ENCODE measurements at places on chromosomes 16 and 17.

- no peak for DNase-seq
Observed at GRCh38 chr17:72977771-72978417, 114.6 kb downstream of the SLC39A11 start.

DNA sequence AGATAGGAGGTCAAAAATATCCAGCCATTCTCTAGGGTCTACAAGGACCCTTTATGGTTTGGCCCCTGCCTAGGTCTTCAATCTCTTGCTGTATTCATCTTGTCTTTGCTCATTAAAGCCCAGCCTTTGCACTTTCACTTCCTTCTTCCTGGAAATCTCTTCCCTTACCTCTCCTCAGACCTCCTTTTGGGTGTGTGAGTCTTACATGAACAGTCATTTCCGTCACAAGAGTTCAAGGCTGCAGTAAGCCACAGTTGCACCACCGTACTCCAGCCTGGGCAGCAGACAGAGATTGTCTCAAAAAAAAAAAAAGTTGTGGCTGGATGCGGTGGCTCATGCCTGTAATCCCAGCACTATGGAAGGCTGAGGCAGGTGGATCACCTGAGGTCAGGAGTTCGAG, 6.0 kb upstream of the ATP1B2 start:
- no peak for DNase-seq

GRCh38 chr16:1863681-1864460, 8.1 kb downstream of the MEIOB start:
- no peak for DNase-seq

DNA sequence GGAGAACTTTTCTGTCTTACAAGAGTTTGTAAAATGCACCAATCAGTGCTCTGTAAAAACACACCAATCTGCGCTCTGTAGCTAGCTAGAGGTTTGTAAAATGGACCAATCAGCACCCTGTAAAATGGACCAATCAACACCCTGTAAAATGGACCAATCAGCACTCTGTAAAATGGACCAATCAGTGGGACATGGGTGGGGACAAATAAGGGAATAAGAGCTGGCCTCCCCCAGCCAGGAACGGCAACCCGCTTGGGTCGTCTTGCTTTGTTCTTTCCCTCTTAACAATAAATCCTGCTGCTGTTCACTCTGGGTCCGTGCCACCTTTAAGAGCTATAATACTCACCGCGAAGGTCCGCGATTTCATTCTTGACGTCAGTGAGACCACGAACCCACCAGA, 18.5 kb upstream of the KCNG4 start:
- no peak for DNase-seq

All from activated gamma-delta T cell treated with Interleukin-2 at 50 U/mL for 16 hours (primary cell).